Mesothelial cell of epicardium (in vitro differentiated cells): ENCODE measurements at places on chromosomes 12 and 14. TPM values are rescaled to one million over a fixed set of nuclear protein-coding genes. Genes with fewer than 3 reads are reported as not detected.

GRCh38 chr12:12024911-12025682 lies 45.6 kb upstream of the BCL2L14 start:
- no peak for DNase-seq
- H3K27me3 ChIP-seq, result no peaks in the 10 kb centered on the region
- H3K36me3 ChIP-seq, result no peaks in the 10 kb centered on the region
- no peak overlapping the region for H3K4me3 ChIP-seq
- no peak overlapping the region for H3K27ac ChIP-seq
- no peaks in the 10 kb centered on the region for H3K4me1 ChIP-seq

DNA sequence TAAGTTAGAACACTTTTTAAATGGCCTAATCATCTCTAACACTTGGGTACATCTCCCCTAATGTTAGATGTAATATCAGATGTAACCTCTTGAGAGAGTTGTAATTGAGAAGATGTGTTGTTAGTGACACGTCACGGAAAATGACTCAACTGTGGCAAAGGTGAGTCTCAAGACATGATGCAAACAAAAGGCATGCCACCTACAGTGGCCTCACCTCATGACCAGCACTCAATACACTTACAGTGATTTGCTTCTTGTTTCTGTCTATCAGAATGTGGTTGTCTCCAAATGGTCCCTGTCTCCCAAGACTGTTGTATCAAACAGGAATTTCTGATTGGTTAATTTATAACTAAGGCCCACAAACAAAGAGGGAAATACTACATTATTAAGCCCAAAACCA lies 91.2 kb downstream of the SLC25A21 start:
- no peaks in the 10 kb centered on the region for H3K27me3 ChIP-seq
- no peak overlapping the region for H3K27ac ChIP-seq
- H3K4me1 ChIP-seq, result no peaks in the 10 kb centered on the region
- no peak overlapping the region for H3K4me3 ChIP-seq

DNA sequence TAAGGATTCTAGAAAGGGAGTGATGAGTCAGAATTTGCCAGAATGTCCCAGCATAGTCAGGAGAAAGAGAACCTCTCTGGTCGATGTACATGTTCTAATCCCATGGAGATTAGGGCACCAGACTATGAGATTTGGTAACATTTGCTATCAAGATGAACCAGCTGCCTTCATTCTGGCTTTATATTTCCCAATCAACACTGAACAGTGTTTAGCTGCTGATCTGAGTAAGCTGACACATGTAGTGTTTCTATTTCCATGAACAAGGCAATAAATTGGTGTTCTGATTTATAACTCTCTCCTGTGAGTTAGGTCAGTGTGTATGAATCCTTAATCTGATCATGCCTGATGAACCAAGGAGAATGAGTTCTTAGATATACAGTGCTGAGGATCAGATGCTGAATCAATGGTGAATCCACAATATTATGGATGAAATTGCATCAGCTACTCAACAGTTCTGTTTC lies 158.0 kb upstream of the AMIGO2 start:
- H3K36me3 ChIP-seq, result peaks cover 8% of the 10 kb centered on the region
- no peaks in the 10 kb centered on the region for H3K27me3 ChIP-seq
- H3K4me3 ChIP-seq, result no peak overlapping the region
- H3K4me1 ChIP-seq, result peaks cover 9% of the 10 kb centered on the region
- H3K27ac ChIP-seq, result no peak overlapping the region

GRCh38 chr12:105570944-105571343 lies 240.5 kb downstream of the C12orf75 start:
- no peak for DNase-seq
- no peak overlapping the region for H3K27ac ChIP-seq
- no peaks in the 10 kb centered on the region for H3K27me3 ChIP-seq
- no peak overlapping the region for H3K4me3 ChIP-seq
- H3K36me3 ChIP-seq, result no peaks in the 10 kb centered on the region
- no peaks in the 10 kb centered on the region for H3K4me1 ChIP-seq

DNA sequence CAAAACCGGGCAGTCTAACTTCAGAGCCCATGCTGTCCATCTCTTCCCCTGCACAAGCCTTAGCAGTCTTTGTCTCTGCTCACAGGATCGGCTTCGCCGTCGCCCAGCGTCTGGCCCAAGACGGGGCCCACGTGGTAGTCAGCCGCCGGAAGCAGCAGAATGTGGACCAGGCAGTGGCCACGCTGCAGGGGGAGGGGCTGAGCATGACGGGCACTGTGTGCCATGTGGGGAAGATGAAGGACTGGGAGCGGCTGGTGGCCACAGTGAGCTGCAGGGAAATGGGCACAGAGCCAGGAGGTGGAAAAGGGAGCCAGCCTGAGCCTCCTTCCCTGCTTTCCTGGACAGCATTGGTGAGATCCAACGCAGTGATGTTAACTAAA lies 14.2 kb upstream of the CARMIL3 start:
- H3K36me3 ChIP-seq, result no peaks in the 10 kb centered on the region
- H3K27ac ChIP-seq, result no peak overlapping the region
- DNase-seq, result no peak
- H3K4me1 ChIP-seq, result peaks cover 11% of the 10 kb centered on the region
- peaks cover 6% of the 10 kb centered on the region for H3K27me3 ChIP-seq
- H3K4me3 ChIP-seq, result no peak overlapping the region

DNA sequence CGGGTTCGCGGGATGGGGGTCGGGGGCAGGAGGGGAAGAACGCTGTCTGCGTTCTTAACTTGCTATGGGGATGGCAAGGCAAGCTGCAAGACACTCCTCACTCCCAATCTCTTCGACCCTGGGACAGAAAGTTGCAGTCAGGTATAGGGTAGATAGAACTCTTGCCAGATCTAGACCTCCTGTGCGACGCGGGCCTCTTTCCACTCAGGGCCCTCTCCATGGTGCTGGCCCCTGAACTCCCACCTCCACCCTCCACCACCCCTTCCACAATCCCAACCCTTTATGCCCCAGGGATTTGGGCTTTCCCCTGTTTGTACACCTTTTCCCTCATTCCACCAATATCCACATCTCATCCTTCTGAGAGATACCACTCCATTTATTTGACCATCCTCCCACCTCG lies 812 bp downstream of the NABP2 start:
- H3K4me1 ChIP-seq, result peaks cover 32% of the 10 kb centered on the region
- peak overlapping the region; percentile 77 for H3K4me3 ChIP-seq
- DNase-seq, result no peak
- H3K36me3 ChIP-seq, result peaks cover 4% of the 10 kb centered on the region
- H3K27me3 ChIP-seq, result no peaks in the 10 kb centered on the region
- H3K27ac ChIP-seq, result peak overlapping the region; percentile 72

- peak within 1 kb of the TSS; percentile 90 for H3K27ac ChIP-seq
- H3K4me1 ChIP-seq, result peaks cover 21% of the 10 kb centered on the region
- H3K27me3 ChIP-seq, result peaks cover 48% of the 10 kb centered on the region
- H3K4me3 ChIP-seq, result peak within 1 kb of the TSS; percentile 86
- H3K36me3 ChIP-seq, result no peaks in the 10 kb centered on the region
Observed at GRCh38 chr14:56117765-56118610, at the start of gene PELI2. Gene PELI2, plus strand, starts transcription at chr14:56118411. Its CDS starts 250 bp downstream, at chr14:56118661.

DNA sequence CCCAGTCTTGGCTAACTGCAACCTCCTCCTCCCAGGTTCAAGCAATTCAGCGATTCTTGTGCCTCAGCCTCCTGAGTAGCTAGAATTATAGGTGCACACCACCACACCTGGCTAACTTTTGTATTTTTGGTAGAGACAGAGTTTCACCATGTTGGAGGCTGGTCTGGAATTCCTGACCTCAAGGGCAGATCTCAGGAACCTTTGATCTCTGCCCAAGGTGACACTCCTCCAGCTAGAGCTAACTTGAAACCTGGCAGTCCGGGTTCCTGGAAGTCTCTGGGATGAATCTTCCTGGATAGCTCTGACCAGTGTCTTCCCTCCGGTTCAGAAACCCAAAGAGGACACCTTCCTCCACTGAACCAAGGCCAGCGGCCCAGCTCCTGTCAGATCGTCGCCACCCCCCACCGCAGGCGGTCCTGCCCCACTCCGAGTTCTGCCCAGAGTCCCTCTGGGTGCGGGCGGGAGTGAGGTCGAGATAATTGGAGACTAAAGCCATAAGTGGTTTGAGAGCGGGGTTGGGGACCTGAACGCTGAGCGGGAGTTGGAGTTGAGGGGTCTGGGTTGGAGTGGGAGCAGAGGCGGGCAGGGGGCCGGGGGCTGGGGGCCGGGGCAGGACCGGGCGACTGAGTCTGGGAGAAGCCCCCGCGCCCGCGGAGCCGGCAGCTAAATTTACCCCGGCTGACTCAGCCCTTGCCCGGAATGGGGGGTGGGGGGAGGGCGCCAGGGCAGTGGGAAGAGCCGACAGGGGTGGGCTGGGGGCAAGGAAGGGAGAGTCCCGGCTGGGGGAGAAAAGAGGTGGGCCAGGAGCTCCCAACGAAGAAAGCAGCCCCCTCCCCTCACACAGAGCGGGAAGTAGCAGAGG lies 4.7 kb downstream of the DDN start:
- H3K4me3 ChIP-seq, result no peak overlapping the region
- no peak for DNase-seq
- H3K36me3 ChIP-seq, result no peaks in the 10 kb centered on the region
- H3K27ac ChIP-seq, result no peak overlapping the region
- peaks cover 8% of the 10 kb centered on the region for H3K4me1 ChIP-seq

DNA sequence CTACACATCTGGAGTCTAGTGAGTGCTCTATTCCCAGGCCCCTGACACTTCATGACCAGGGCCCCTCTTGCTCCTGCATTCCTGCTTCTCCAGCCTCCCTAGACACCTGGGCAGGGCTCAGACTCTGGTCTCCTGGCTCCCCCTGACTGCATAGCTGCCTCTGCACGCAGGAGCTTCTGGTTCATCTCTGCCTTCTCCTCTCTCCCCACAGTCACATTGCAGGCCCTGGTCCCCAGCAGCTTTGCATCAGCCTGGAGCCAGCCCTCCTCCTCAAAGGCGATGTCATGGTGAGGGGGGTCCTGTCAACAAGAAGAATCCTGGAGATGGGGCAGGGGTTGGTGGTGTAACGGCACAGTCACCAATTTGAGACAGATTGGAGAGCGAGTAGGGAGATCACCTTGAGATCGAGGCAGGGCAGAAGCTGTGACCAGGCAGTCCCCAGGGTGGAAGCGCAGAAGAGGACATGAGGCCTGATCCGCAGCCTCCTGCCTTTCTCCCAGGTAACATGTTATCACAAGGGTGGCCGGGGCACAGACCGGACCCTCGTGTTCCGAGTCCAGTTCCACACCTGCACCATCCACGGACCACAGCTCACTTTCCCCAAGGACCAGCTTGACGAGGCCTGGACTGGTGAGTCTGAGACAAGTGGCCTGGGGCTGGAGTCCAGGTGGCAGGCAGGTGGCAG lies 8.1 kb downstream of the TNS2 start:
- no peaks in the 10 kb centered on the region for H3K36me3 ChIP-seq
- peaks cover 21% of the 10 kb centered on the region for H3K4me1 ChIP-seq
- DNase-seq, result no peak
- no peak overlapping the region for H3K27ac ChIP-seq

GRCh38 chr12:95197636-95198035 lies 19.6 kb downstream of the FGD6 start:
- DNase-seq, result no peak
- no peak overlapping the region for H3K27ac ChIP-seq
- no peak overlapping the region for H3K4me3 ChIP-seq
- H3K36me3 ChIP-seq, result no peaks in the 10 kb centered on the region

DNA sequence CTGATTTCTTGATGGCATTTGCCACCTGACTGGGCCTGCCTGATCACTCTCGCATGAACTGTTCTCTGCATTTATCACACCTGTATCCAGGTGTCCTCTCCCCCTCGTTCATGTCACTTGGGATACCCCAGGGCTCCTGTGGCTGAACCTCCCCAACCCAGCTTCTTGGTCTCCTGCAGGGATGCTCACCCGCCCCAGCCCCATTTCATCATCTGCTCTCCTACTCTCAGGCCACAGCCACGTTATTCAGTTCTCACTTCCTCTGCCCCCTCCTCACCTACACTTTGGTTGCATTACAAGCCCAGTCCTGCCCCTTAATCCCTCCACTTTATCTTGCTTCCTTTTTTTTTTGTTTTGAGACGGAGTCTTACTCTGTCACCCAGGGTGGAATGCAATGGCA lies 35.5 kb downstream of the TMBIM6 start:
- peaks cover 10% of the 10 kb centered on the region for H3K4me1 ChIP-seq
- no peak overlapping the region for H3K27ac ChIP-seq
- DNase-seq, result no peak

DNA sequence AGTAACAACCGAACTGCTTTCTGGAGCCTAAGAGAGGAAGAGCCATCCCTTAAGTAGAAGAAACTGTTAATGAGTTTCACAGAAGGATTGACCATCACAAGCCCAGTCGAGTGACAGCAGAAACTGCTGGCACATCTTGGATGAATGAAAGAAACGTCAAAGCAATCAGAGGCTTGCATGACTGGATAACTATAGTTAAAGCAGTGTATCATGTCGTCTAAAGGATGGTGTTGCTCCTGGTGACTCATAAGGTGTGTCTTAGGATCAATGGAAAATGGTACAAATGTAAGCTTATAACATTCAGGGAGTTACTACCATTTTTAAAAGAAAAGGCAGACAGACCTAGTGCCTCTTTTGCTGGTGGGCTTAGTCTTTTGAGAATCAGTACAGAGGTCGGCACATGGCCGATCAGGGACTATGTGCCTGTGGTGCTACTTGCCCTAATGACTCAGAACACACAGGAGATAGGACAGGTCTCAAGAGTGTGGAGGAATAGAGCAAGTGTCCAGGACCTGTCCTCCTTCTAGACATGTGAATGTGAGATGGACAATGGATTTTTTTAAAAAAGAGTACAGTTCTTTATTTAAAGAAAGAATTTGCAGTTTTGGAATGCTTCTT lies 55.7 kb downstream of the TMX1 start:
- DNase-seq, result no peak
- peaks cover 12% of the 10 kb centered on the region for H3K4me1 ChIP-seq
- no peaks in the 10 kb centered on the region for H3K27me3 ChIP-seq
- H3K36me3 ChIP-seq, result no peaks in the 10 kb centered on the region
- H3K4me3 ChIP-seq, result no peak overlapping the region

DNA sequence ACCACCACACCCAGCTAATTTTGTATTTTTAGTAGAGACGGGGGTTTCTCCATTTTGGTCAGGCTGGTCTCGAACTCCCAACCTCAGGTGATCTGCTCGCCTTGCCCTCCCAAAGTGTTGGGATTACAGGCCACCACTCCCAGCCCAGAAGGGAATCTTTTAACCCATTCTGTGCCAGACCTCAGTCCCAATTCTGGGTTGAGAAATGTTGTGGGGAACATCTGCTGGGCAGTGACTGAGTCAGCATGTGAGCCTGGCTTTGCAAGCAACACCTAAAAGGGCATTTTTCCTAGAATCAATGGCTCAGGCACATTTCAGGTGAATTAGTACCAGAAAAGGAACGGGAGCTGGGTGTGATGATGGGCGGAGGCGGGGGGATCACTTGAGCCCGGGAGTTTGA lies 7.6 kb upstream of the SPATS2 start:
- H3K4me3 ChIP-seq, result no peak overlapping the region
- no peak for DNase-seq
- no peak overlapping the region for H3K27ac ChIP-seq
- H3K36me3 ChIP-seq, result no peaks in the 10 kb centered on the region
- H3K4me1 ChIP-seq, result peaks cover 10% of the 10 kb centered on the region

- no peaks in the 10 kb centered on the region for H3K4me1 ChIP-seq
- H3K27me3 ChIP-seq, result no peaks in the 10 kb centered on the region
- H3K27ac ChIP-seq, result no peak overlapping the region
- no peak for DNase-seq
- no peak overlapping the region for H3K4me3 ChIP-seq
Observed at GRCh38 chr14:41805633-41806032, 199.0 kb downstream of the LRFN5 start.

Gene PKP2
- total RNA-seq, result 65.3 to 69.5 TPM (median 67.3 TPM) in 3 replicates

Gene MYO1H
- not detected in 3 replicates for total RNA-seq

Gene PLA2G1B
- total RNA-seq, result not detected in 3 replicates

Gene MYF6
- total RNA-seq, result 0.16 to 0.22 TPM (median 0.20 TPM) in 3 replicates

Gene KICS2
- 6.5 to 8.0 TPM (median 7.2 TPM) in 3 replicates for total RNA-seq

Gene CCND2
- total RNA-seq, result 393 to 412 TPM (median 404 TPM) in 3 replicates

Gene KSR2
- total RNA-seq, result 0.69 to 0.71 TPM (median 0.70 TPM) in 3 replicates

Gene CPM
- 1.1 to 2.2 TPM (median 2.2 TPM) in 3 replicates for total RNA-seq

Gene LIN7A
- 9.0 to 10.0 TPM (median 9.9 TPM) in 3 replicates for total RNA-seq

Gene COX8C
- 0.73 to 1.2 TPM in 2 of 3 replicates, not detected in the other for total RNA-seq

Gene ITGB7
- 3.2 to 4.9 TPM (median 4.6 TPM) in 3 replicates for total RNA-seq

Gene DEGS2
- 1.5 to 2.1 TPM (median 1.6 TPM) in 3 replicates for total RNA-seq

Gene GMPR2
- total RNA-seq, result 72.5 to 78.7 TPM (median 74.1 TPM) in 3 replicates

Gene TBC1D30
- total RNA-seq, result 2.8 to 3.7 TPM (median 3.1 TPM) in 3 replicates
